ENCODE measurements at places on chromosomes 7 and 10. TPM values are rescaled to one million over a fixed set of nuclear protein-coding genes. Genes with fewer than 3 reads are reported as not detected.

DNA sequence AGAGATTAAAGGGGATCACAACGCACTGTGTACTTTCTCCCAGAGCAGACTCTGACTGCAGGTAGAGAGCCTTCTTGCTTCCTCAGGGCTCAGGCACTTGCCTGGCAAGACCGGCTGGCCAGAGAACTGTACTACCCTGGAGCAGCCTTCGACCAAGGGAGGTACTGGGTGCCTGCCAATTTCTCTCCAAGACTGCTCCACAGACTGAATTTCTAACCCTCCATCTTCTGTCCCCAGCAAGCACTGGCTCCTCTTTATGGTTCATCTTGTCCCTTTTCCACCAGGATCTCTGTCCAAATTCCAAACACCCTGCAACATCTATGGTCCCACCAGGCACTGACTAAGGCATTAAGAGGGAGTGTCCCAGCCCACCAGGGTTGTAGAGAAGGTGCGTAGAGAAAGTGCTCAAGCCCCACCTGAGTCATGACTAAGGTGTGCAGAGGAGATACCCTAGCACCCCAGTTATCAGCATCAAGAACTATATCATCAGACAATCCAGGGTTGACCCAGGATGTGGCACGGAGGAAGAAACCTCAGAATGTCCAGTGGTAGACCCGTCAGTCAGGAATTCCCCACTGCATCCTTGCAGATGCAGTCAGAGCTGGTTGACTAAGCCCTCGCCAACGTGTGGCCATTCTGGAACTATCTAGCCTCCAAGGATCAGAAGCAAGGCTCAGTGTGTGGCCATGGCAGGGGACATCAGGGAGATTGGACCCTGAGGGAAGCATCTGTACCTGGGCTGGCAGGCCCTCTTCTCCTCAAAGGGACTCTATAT lies 60.9 kb upstream of the CAMK2B start:
- peak; percentile 38 for DNase-seq
- no peaks in the 10 kb centered on the region for H3K27me3 ChIP-seq
- no peak overlapping the region for H3K4me3 ChIP-seq
- H3K4me1 ChIP-seq: peaks cover 38% of the 10 kb centered on the region
- no peak overlapping the region for H3K27ac ChIP-seq

DNA sequence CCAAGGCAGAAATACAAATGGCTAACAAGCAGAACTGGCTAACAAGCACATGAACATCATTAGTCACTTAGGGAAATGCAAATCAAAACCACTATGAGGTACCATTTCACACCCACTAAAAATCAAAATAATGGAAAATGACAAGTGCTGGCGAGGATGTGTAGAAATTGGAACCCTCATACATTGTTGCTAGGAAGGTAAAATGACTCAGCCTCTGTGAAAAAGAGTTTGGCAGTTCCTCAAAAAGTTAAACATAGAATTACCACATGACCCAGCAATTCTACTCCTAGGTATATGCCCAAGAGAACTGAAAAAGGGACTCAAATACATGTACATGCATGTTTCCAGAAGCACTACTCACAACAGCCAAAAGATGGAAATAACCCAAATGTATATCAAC lies 52.8 kb upstream of the ANAPC16 start:
- DNase-seq: no peak
- H3K36me3 ChIP-seq: peaks cover 12% of the 10 kb centered on the region
- no peak overlapping the region for H3K4me3 ChIP-seq

DNA sequence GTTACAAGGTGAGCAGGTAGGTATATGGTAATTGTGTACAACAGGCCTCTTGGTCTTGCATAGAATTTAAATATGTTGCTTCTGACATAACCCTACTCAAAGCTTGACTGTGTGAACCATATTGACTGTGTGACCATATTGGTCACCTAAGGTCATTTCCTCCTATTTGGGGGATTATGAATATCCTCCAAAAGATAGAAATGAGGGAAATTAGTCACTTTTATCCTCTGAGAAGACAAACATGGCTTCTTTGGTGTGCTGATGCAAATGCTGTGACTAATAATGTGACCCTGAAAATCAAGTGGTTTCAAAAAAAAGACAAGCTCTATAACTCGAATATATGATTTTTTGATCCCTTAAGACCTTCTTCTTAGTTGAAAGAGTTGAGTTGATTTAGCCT lies 27.9 kb downstream of the IFIT5 start:
- H3K36me3 ChIP-seq: peaks cover 5% of the 10 kb centered on the region
- no peak overlapping the region for H3K27ac ChIP-seq
- H3K27me3 ChIP-seq: no peaks in the 10 kb centered on the region
- H3K4me3 ChIP-seq: no peak overlapping the region
- no peak for DNase-seq
- no peaks in the 10 kb centered on the region for H3K4me1 ChIP-seq

DNA sequence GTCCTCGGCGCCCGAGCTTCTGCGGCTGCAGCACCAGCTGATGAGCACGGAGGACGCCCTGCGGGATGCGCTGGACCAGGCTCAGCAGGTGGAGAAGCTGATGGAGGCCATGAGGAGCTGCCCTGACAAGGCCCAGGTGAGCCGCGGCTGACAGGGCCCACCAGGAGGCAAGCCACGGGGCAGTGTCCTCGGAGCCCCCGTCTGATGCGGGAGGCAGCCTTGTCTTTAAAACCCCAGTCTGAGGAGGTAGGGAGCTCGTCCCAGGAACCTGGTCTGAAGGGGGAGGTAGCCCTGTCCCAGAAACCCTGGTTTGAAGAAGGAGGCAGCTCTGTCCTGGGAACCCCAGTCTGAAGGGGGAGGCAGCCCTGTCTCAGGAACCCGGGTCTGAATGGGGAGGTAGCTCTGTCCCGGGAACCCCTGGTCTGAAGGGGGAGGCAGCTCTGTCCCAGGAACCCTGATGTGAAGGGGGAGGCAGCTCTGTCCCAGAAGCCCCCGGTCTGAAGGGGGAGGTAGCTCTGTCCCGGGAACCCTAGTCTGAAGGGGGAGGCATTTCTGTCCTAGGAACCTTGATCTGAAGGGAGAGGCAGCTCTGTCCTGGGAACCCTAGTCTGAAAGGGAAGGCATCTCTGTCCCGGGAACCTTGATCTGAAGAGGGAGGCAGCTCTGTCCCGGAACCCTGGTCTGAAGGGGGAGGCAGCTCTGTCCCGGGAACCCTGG lies 53.1 kb upstream of the GTF2IRD1 start:
- H3K36me3 ChIP-seq: peaks cover 11% of the 10 kb centered on the region
- H3K4me1 ChIP-seq: no peaks in the 10 kb centered on the region
- H3K4me3 ChIP-seq: no peak overlapping the region
- H3K27me3 ChIP-seq: no peaks in the 10 kb centered on the region
- no peak overlapping the region for H3K27ac ChIP-seq
- no peak for DNase-seq

DNA sequence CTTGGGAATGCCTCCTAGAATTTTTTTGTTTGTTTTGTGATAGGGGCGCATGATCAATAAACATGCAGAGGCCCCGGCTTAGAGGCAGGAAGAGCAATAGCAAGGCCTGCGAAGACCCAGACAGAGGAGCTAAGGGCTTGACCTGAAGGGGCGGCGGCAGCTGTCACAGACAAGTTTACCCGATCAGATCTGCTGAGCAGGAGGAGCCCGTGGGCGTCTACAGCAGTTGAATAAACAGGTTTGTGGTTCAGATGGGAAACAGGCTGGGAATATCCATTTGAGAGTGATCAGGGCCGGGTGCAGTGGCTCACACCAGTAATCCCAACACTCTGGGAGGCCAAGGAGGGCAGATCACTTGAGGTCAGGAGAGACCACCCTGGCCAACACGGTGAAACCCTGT lies 126.0 kb upstream of the CALN1 start:
- no peak overlapping the region for H3K4me3 ChIP-seq
- no peak overlapping the region for H3K27ac ChIP-seq
- no peak for DNase-seq
- H3K27me3 ChIP-seq: no peaks in the 10 kb centered on the region
- H3K4me1 ChIP-seq: no peaks in the 10 kb centered on the region

DNA sequence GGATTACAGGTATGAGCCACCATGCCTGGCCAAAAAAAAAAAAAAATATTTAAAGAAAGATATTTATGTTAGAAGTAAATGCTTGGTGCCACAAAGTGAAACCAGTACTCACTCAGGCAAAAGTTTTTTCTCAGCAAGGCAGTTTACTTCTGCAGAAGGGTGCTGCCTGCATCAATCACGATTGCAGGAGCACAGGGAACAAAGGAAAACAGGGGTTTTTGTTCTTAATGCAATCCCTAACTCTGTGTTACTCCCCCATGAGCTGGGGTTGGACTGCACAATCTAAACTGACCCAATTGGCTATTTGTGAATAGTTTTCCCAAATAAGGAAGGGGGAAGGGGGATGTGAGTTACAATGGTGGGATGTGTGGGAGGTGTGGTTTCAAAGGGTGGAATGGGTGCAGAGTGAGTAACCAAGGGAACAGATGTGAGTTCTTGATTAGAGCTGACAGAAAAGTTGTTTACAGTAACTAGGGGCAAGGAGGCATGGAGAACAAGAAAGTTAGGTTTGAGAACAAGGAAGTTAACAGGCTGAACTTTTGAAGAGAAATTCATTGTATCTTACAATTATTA lies 255.4 kb downstream of the TYW1 start:
- H3K36me3 ChIP-seq: no peaks in the 10 kb centered on the region
- DNase-seq: no peak
- no peak overlapping the region for H3K4me3 ChIP-seq
- H3K4me1 ChIP-seq: no peaks in the 10 kb centered on the region
- no peaks in the 10 kb centered on the region for H3K27me3 ChIP-seq
- no peak overlapping the region for H3K27ac ChIP-seq

GRCh38 chr10:130495891-130496636 lies 359.9 kb downstream of the GLRX3 start:
- no peak for DNase-seq
- H3K36me3 ChIP-seq: no peaks in the 10 kb centered on the region
- no peaks in the 10 kb centered on the region for H3K4me1 ChIP-seq
- H3K27me3 ChIP-seq: no peaks in the 10 kb centered on the region
- no peak overlapping the region for H3K27ac ChIP-seq
- no peak overlapping the region for H3K4me3 ChIP-seq

DNA sequence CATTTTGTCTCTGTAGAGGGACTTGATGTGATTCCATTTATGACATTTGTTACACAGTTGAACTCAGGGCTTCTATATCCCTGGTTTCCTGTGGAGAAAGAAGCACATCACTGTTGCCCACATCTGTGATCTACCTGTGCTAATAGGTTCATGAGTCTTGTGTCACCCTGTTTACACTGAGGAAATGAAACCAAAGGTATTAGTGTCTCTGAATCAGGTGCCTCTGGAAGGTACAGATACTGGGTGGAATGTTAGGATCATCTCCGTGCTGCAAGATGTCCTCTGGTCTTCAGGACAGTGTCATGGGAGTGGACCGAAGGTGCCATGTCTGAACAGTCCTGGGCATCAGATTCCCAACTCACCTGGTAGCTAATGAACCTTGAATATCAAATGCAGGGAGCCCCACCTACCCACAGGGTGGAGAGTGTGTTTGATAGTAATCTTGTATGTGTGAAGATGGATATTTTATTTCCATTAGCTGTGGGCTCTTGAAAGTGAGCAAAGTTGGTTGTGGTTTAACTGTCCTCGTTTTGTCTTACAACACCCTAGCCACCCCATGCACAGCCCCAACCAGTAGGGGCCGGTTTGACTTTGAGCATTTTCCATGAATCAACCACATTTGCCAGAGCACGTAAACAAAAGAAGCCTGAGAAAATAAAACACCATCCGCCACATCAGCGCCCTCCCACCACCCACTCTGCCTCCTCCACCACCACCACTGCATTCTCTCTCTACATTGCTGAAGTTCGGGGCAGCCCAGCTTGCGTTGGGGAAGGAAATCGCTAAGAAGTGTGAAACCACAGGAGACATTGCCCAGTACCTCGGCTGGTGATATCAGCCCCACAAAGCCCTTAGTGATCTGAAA lies 40.7 kb downstream of the TARP start:
- H3K4me1 ChIP-seq: no peaks in the 10 kb centered on the region
- no peak overlapping the region for H3K4me3 ChIP-seq
- H3K36me3 ChIP-seq: peaks cover 29% of the 10 kb centered on the region
- no peak overlapping the region for H3K27ac ChIP-seq

- DNase-seq: no peak
- no peak overlapping the region for H3K4me3 ChIP-seq
- peaks cover 42% of the 10 kb centered on the region for H3K36me3 ChIP-seq
- no peaks in the 10 kb centered on the region for H3K4me1 ChIP-seq
- no peak overlapping the region for H3K27ac ChIP-seq
These were observed 2.4 kb upstream of the MYO1G start for GRCh38 chr7:44981035-44981706.

DNA sequence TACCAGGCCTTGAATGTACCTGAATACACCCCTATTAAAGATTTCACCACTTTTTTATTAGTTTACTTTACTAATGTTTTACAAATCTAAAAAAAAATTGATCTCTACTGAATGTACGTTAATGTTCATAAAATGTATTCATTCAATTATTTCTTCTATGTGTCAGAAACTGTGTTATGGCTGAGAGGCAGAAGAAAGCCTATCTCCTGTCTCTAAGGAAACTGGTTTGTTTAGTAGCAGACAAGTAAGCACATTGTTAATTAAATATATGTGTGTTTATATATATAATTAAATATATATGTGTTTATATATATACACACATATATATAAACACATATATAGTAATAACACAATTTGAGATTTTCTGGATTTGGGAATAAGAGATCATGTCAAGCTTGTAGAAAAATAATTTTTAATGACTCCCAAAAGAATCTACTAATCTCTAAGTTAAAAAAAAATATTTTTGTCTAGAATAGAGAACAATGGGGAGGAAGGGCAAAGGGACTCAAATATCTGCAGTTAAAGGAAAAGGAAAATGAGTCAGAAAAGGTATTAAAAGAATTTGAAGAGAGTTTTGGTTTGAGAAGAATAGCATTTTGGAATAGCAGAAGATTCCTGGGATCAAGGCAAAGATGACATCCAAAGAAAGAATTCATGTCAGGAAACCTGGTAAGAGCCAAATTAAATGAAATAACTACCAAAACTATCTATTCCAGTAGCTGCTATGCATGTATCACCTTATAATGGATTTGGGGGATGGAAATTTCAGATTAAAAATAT lies 92.1 kb downstream of the CH25H start:
- H3K4me3 ChIP-seq: no peak overlapping the region
- no peak for DNase-seq
- H3K36me3 ChIP-seq: no peaks in the 10 kb centered on the region
- H3K27ac ChIP-seq: no peak overlapping the region
- no peaks in the 10 kb centered on the region for H3K4me1 ChIP-seq

- H3K36me3 ChIP-seq: no peaks in the 10 kb centered on the region
- no peak overlapping the region for H3K4me3 ChIP-seq
- H3K27ac ChIP-seq: no peak overlapping the region
- H3K27me3 ChIP-seq: no peaks in the 10 kb centered on the region
- no peaks in the 10 kb centered on the region for H3K4me1 ChIP-seq
These were observed 19.1 kb upstream of the TPK1 start for GRCh38 chr7:144854839-144855424.

GRCh38 chr10:44860811-44861736 lies 50.1 kb upstream of the TMEM72 start:
- no peaks in the 10 kb centered on the region for H3K27me3 ChIP-seq
- H3K4me3 ChIP-seq: no peak overlapping the region
- H3K27ac ChIP-seq: no peak overlapping the region

C1GALT1 gene
- total RNA-seq: 21.1 TPM

CARD11 gene
- 0.55 TPM for total RNA-seq

PLEKHS1 gene
- not detected for total RNA-seq

CNOT4 gene
- 23.3 TPM for total RNA-seq
